Vagina (tissue), 2 donors: ENCODE measurements at places on chromosomes 1 and 21.

GRCh38 chr1:114485286-114485685 lies 25.7 kb downstream of the TRIM33 start:
- DNase-seq: no peak

DNA sequence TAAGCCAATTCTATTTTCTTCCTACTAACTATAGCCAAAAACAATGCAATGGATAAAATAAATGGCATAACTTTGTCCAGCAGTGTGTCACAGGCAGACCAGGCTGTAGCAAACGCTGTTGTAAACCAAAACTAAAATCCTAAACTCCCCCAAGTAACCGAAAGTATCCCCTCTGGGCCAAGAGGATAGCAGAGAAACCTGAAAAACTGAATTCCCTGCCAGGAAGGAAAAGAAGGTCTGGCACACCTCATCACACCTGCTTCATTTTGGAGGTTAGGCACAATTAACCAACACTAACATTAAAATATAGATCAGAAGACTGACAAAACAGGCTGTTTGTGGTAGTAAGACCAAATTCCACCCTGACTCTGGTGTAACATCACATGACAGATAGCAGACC lies 356.8 kb upstream of the C1orf87 start:
- no peak for DNase-seq

- DNase-seq: no peak
Measured at GRCh38 chr1:17258116-17258757, 9.3 kb downstream of the PADI3 start.

- DNase-seq: no peak
Measured at GRCh38 chr1:83559129-83559840, 439.6 kb downstream of the TTLL7 start.

GRCh38 chr1:243827206-243827605 lies 22.8 kb downstream of the AKT3 start:
- no peak for DNase-seq

GRCh38 chr1:1817221-1817620 lies 39.0 kb upstream of the NADK start:
- no peak for DNase-seq

GRCh38 chr1:12009318-12009947 lies 9.9 kb upstream of the MIIP start:
- peak; percentile 71 for DNase-seq

GRCh38 chr1:235931171-235931738 lies 64.5 kb upstream of the LYST start:
- DNase-seq: no peak

DNA sequence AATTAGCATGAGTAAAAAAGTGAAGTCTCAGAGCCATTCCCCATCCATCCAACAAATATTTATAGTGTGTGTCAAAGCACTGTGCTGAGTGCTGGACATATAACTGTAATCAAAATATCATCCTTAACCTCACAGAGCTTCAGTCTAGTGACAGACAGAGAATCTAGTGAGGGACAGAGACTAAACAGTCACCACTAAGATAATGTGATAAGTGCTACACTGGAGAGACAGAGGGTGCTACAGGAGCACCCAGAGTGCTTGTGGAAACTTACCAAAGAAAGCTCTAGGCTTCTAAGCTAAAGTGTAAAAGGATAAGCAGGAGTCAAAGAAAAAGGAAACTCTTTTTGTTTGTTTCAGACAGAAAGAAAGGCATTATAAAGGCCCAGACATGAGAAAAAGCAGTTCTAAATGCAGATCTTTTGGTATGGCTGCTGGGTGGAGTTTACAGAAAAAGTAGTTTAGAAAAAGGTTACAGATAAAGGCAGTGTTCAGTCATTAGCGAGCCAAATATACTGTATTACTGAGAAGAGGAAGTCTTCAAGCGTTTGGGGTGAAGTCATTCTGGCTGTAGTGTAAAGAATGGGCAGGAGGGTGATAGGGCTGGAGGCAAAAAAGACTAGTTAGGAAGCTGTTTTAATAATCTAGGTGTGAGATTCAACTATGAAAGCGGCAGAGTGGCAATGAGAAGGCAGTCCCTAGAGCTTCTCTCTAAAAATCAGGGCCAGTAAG lies 83.8 kb downstream of the SCMH1 start:
- DNase-seq: no peak

GRCh38 chr1:222955964-222956363 lies 141.1 kb downstream of the DISP1 start:
- no peak for DNase-seq

DNA sequence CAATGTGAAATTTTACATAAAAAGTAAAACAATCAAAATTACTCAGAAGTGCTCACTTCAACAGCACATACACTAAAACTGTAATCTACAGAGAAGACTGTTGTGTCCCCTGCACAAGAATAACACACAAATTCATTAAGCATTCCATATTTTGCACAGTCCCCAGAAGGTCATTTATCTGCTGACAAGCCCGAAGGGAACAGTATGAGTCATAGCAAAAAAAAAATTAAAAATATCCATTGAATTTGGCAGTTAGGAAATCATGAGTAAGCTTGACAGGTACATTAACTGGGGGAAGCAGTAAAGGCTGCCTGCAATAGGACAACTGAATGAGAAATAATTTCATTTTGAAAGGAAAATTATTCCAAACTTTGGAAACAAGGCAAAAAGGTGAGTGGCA lies 3.3 kb upstream of the CACYBP start:
- no peak for DNase-seq

GRCh38 chr21:46636550-46637285 lies 1.2 kb downstream of the PRMT2 start:
- DNase-seq: no peak

- DNase-seq: no peak
Measured at GRCh38 chr21:21712748-21713520, 714.7 kb downstream of the NCAM2 start.

GRCh38 chr21:41924368-41924754 lies 29.5 kb downstream of the C2CD2 start:
- DNase-seq: no peak

- DNase-seq: no peak
Measured at GRCh38 chr1:199855580-199855979, 171.9 kb upstream of the NR5A2 start.

DNA sequence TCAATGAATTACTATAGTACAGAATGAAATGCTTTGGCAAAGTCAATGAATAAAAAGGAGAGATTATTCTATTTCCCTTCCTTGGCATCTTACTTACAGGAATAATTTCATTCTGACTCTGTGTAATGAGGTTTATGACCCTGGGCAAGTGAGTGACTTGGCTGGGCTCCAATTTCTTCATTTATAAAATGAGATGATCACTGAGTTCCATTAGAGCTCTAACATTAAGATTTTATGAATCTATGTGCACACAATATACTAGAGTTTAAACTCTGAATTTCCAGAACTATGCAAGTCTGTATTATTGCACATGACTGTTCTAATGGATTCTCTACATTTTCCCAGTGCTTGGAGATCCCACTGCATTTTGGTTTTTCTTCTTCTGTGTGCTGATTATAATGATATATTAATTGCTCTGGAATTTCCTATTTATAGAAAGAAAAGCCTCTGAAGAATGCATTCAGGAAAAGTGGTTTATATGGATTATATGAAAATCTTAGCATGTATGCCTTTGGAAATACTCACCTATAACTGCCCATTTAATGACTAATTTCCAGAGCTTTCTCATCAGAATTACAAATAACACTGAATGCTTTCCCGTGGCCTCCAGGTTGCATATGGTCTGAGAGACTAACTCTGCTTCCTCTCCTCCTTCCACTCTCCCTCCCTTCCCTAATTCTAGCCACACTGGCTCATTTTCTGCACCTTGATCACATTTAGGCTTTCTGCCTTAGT lies 97.4 kb upstream of the CHRM3 start:
- no peak for DNase-seq

GRCh38 chr1:67372136-67372535 lies 58.1 kb downstream of the SERBP1 start:
- no peak for DNase-seq

DNA sequence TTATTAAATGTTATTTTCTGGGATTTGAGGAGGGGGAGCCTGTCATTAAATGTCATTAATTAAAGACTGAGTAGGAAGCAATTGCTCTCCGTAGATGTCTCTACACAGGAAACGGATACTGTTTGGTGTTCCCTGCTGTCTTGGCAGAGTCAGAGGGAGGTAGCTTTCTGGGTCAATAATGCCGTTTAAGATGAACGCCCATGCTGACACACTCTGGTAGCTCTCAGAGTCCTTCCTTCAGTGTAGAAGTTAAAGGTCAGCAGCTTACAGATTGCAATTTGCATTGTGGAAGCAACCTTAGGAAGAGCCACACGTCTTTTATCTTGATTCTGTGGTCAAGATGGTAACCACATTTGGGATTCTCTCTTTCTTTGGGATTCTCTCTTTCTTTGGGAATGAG lies 257.5 kb downstream of the KIF26B start:
- no peak for DNase-seq

GRCh38 chr1:240658312-240658960 lies 46.5 kb upstream of the GREM2 start:
- DNase-seq: no peak

DNA sequence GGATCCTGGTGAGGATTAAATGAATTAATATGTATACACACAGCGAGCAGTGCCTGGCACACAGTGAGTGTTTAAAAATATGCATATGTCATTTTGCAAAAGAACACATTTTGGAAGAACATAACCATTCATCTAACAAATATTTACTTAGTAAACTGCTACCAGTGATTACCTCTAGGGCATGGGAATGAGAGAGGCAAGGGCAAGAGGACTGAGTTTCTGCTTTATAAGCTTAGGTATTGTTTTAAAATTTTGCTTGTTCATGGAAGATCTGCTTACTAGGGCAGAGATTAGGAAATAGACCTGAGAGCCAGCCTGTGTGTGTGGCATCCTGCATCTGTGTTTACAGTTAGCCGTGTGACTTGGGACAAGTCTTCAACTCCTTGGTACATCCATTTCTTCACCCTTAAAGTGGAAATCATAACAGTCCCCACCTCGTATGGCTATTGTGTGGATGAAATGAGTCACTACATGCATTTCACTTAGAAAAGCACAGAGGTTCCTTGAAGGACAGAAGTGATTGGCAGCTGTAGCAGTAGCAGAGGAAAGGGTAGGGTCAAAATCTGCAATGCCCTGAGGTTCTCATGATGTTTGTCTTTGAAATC lies 198.5 kb upstream of the FMN2 start:
- DNase-seq: peak; percentile 27

DNA sequence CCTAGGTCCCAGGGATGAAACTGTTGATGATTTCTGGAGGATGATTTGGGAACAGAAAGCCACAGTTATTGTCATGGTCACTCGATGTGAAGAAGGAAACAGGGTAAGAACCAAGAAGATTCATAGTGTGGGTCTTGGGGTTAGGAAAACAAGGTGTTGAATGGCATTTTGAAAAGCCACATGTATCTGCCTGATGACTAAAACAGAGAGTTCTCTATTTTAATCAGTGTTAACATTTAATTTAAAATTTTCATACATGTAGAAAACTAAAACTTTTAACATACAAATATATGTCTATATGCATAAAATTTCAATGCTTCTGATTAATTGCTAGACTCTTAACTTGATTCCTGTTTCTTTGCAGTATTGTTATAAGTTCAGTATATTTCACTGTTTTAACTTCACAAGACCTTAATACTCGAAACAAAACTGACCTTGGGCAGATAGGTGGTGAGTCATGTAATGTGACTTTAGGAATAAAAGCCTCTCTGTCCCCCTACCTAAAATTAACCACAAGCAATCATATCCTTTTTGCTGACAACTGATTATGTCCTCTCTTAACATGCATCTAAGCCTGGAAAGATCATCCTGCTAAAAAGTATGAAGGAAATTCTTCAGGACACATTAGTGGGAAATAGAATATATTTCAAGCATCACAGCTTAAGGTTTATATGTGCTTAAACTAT lies 95.6 kb downstream of the PTPRC start:
- no peak for DNase-seq

DNA sequence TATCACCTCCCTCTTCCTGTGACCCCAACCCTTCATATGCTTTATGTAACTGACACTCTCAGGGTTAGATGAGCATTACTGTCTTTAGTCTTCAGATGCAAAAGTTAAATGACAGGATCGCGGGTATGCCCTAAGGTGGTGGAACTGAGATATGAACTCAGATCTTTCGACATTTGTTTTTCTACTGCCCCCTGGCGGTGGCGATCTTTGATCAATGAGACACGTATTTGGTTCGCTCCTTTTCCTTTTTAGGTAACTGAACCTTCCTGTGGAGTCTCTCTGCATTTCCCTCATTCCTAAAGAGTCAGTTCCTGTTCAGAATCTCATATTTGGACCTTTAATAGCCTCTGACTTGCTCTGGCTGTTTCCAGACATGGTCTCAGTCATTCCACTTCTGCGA lies 47.8 kb upstream of the ZP4 start:
- no peak for DNase-seq

DNA sequence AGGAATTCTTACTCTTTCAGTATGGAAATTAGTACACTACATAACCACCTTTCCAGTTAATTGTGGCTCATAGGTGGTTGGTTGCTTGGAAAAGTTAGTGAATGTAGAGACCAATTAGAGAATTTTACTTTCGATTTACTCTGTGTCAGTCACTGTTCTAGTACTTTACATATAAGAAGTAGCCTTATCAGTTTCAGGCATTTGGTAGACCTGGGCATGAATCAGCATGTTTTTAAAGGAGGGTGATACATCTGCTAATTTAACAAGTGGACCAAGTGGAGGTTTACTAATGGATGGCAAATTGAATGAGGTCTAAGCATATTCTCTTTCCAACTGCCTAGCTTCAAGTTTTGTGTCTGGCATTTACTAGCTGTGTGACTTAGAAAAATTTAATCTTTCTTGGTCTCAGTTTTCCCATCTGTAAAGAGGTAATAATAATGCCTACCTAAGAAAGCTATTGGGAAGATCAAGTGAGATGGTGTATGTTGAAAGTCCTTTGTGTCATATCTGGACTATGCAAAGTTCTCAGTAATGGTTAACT lies 1158.6 kb downstream of the PLA2G4A start:
- no peak for DNase-seq

DNA sequence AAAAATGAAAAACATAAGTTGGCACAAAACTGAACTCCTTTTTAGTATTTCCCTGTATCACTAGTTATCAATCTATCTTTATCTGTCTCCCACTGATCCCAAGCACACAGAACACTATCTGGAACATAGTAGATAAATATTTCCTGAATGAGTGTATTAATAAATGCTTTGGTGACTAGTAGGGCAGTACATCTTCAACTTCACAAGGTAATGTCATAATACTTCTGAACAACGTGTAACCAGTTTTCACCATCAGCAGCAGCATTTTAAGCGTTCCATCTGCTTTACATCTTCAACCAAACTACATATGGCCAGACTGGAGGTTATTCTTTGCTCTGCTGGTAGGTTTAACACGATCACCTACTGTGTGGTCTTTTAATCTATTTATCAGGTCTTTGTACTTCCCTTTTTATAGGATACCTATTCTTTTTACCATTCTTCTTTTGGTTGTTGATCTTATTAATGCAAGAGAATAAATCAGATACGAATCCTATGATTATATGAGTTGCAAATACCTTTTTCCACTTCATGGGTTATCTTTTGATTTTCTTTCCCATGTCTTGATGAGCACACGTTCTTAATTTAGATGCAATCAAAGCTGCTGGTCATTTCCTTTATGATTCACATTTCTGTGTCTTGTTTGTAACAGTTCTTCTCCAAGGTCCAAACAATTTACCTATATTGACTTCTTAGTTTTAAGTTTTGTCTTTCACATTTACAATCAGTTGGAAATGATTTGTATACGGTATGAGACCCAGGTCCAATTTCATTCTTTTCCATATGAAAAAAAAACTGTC lies 16.3 kb downstream of the GPBP1L1 start:
- no peak for DNase-seq
